ENCODE measurements at places on chromosomes 7 and 10.

DNA sequence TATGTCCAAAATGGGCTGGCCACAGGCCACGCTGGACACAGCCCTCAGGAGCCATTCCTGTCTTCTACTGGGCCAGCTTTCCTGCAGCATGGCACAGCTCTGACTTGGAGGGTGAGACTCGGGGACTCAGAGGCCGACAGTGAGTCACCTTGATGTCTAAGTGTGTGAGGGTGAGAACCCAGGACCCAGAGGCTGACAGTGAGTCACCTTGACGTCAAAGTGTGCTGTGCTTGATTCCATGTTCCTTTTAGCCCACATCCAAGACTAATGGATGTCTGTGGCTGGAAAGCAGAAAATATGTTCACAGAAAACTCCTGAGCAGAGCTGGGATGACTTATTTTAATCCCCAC is 6.0 kb upstream of the FAM170B start:
- no peak for DNase-seq

GRCh38 chr7:130394421-130395195 is 14.3 kb downstream of the CPA1 start:
- DNase-seq = no peak

GRCh38 chr10:1679821-1680650 is 57.3 kb downstream of the ADARB2 start:
- DNase-seq = no peak

DNA sequence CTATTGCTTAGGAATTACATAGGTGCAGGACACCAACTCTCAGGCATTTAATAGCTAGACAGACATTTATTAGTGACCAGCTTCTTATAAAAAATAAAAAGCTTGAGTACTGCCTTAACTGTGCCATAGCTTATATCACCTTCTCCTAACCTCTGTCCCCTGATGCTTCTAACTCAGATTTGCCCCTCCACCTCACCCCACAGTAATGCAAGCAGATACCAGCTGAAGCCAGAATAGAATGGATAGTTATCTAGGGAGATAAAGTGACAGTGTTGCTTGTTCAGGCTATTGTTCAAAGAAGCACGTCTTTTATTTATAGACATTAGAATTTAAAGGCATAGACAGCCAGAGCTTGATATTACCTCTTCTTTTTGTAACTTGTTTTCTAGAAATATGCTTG is 99.6 kb upstream of the GLCCI1 start:
- DNase-seq = peak; percentile 8

DNA sequence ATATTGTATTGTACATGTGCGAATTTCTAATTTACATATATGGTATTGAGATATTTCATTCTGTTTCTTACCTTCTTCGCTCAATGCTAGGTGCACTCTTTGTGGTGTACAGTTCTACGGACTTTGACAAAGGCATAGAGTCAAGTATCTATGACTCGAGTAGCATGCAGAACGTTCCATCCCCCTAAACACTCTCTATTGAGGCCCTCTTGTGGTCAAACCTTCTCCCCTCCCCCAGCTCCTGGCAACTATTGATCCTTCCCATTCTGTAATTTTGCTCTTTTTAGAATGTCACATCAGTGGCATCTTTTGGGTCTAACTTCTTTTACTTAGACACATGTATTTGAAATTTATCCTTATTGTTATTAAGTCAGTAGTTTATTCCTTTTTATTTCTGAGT is 30.7 kb upstream of the GDF10 start:
- DNase-seq = no peak

DNA sequence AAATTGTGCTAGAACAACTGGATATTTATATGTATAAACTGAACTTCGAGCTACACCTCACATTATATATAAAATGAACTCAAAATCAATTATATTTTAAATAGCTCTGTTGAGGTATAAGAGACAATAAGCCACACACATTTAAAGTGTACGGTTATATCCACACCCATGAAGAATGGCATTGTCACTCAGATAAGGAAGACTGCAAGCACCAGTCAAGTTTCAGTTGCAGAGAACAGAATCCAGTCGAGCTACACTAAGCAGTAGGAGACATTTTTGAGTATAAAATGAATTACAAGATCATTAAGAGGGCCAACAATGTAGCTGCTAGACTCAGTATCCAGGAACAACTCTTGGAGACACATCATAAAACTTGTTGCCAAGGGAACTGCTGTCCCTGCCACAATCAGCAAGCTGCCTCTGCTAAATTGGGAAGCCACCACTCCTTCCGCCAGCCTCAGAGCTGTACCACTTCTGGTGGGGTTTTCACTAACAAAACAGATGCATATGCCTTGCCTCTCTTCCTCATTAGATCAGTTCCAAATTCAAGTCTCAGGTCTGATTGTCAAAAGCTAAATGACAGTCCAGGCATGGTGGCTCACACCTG is 19.6 kb upstream of the GPNMB start:
- no peak for DNase-seq

GRCh38 chr7:148940702-148941597 is 56.9 kb upstream of the EZH2 start:
- peak; percentile 88 for DNase-seq

DNA sequence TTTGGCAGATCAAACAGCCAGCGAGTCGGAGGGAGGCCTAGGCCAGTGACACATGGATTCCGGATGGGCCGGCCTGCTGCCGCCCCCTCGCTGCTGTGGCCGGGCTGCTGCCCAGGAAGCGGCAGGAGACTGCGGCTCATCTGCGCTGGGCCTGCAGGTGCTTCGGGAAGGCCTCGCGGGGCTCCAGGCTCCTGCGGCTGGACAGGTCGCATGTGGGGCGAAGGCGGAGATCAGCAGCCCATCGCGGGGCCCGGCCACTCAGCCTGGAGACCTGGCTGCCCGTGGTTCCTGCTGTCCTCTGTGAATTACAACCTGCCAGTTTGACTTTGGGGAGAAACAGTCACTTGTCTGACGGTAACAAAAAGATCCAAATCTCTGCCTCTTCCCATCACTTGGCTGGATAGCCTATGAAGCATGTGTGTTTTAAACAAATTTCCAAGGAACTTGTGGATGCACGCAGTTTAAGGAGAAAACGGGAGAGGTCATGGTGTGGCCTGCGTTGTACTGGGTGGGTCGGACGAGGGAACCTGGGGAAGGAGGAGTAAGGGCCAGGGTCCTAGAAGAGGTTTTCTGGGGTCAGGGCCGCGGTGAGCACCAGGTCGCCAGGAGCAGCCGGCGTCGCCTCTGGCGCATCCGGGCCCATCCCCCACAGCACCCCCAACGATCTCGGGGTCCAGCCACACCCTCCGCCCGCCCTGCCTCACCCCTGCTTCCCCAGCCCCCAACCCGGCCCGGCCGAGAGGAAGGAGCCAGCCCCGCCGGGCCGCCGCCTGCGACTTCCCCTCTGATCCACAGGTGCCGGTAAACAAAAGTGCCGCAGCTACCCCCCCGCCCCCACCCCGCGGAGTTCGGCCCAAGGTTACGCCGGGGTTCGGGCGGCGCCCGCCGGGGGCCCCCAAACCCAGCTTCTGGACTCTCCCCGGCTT is 1.6 kb downstream of the SPOCK2 start:
- DNase-seq = no peak

- DNase-seq = peak; percentile 11
Observed at GRCh38 chr10:120473593-120473992, 16.6 kb downstream of the PLPP4 start.

DNA sequence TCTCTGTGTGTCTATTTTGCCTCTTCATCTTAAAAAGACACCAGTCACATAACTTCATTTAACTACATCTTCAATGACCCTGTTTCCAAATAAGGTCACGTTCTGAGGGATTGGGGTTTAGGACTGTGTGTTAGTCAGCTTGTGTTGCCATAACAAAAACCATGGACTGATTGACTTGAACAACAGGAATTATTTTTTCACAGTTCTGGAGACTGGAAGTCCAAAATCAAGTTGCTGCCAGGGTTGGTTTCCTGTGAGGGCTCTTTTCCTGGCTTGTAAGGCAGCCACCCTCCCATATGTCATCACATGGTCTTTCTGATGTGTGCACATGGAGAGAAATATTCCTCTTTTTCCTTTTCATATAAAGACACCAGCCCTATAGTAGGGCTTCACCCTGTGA is 55.3 kb downstream of the REEP3 start:
- no peak for DNase-seq

DNA sequence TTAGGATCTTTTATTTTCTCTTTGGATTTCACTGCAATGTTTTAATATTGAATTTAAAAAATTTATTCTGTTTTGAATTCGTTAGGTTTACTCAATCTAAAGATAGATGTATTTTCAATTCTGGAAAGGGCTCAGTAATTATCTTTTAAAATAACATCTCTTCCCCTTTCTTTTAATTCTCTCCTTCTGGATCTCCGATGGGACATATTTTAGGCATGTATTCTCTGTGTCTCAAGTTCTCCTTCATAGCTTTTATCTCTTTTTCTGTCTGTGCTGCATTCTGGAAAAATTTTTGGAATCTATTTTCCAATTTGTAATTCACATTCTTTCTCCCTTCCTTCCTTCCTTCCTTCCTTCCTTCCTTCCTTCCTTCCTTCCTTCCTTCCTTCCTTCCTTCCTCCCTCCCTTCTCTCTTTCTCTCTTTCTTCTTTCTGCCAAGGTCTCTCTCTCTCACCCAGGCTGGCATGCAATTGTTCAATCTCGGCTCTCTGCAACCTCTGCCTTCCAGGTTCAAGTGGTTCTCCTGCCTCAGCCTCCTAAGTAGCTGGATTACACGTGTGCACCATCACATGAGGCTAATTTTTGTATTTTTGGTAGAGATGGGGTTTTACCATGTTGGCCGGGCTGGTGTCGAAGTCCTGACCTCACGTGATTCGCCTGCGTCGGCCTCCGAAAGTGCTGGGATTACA is 98.5 kb upstream of the CTTNBP2 start:
- DNase-seq = no peak

DNA sequence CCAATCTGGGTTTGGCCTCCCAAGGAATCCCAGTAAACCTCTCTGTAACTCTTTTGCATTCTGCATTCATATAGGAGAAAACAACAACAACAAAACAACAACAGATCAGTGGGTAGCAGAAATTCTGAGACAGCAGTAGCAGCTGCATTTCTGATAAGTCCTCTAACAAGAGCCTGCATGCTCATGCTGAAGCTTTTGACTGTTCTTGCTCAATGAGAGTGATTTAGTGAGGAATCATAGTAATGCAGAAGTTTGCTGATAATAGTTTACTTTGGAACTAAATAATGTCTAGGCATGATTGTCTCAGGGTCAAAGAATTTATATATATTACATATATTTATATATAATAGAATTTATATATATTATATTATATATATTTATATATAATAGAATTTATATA is 35.2 kb downstream of the BMPER start:
- no peak for DNase-seq

GRCh38 chr10:24463611-24464426 is 254.9 kb downstream of the KIAA1217 start:
- DNase-seq = no peak

DNA sequence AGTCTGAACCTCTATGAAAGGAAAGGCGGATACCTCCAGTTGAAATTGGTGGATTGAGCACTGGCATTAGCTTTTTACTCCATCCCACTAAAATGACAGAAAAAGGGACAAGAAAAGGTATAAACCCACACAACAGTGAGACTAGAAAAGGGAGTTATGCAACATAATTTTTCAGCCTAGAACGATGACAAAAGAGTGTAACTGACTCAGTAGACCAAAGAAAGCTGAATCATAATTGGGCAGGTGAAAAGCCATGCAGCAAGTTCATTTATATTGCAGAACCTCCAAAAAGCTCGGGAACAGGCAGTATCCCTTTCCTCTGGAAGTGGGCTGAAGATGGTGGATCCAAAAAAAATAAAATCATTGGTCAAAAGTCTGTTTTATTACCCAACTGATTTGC is 30.5 kb upstream of the ZCCHC24 start:
- no peak for DNase-seq

DNA sequence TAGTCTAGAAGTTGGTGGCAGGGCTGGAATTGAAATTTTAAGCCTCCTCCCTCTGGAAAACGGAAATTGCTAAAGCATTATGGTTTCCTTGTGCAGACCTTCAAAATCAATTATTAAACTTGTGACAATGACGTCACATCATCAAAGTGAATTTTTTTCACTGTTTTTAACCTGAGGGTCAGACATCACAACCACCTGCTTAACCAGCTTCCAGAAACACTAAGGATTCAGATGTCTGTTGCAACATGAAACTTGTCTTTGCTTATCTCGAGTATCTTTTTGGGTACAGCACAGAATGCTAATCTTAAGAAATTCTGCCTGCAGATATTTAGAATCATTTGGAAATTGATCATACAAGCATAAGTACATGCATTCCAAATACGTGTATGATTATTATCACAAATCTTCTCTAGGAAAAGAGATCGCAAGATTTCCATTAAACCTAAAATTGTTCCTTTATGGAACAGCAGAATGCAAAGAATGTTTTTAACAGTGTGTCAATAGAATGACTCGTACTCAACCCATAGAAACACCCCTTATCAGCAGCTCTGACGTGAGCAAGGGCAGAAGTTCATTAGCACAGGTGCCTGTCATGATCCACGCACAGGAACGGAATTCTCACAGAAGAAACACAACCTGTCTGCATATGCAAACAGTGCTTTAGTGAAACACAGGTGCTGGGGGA is 4.1 kb upstream of the GTPBP4 start:
- DNase-seq = no peak

- no peak for DNase-seq
Observed at GRCh38 chr7:113809581-113809980, 109.2 kb downstream of the PPP1R3A start.

GRCh38 chr10:117830787-117831212 is 215.9 kb downstream of the RAB11FIP2 start:
- DNase-seq = no peak

- DNase-seq = no peak
Observed at GRCh38 chr7:99623091-99623693, 6.4 kb downstream of the ZSCAN25 start.

- DNase-seq = peak; percentile 79
Observed at GRCh38 chr7:25864943-25865751, 286.9 kb upstream of the NFE2L3 start.

- no peak for DNase-seq
Observed at GRCh38 chr10:91185239-91185875, 35.1 kb upstream of the PCGF5 start.

DNA sequence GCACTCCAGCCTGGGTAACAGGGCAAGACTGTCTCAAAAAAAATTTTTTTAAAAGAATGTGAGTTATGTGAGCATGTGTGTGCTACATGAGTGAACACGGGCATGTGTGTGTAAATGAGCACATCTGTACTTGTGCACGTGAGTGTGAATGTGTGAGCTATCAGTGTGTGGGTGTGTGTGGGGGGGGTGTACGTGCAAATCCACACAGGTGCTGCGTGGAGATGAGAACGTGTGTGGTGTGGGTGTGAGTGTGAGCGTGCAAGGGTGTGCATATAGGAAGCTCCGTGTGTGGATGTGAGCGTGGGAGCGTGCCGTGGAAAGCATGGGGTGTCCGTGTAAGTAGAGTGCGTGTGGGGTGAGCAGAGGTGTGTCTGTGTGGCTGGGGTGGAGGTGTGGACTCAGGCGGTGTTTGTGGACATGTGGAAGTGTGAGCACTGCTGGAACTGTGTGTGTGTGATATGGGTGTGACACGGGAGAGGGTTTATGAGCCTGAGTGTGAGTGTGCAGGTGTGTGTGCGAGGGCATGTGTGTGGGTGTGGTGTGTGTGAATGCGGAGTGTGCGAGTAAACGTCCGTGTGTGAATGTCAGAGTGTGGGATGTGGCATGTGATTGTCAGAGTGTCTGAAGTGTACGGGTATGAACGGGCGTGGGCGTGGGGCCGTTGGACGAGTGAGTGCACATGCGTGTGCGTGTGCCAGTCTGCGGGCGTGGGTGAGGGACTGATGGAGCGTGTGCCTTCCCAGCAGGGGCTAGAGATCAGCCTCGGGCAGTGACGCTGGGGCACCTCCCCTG is 45.9 kb upstream of the TNRC18 start:
- DNase-seq = no peak

- DNase-seq = no peak
Observed at GRCh38 chr7:589781-590575, 70.3 kb upstream of the PDGFA start.

- DNase-seq = no peak
Observed at GRCh38 chr7:12488341-12488740, 82.2 kb upstream of the SCIN start.

Measured in NCI-H2171 treated with DMSO at 0.1 percent for 48 hours (cell line).